ENCODE measurements at places on chromosomes 13 and 19. TPM values are rescaled to one million over a fixed set of nuclear protein-coding genes. Genes with fewer than 3 reads are reported as not detected.

Gene CCL25
- not detected for total RNA-seq

GRCh38 chr19:13965926-13966683, 13.8 kb downstream of the DCAF15 start:
- no peak for DNase-seq

- DNase-seq: no peak
Measured at GRCh38 chr13:92514420-92515125, 712.0 kb upstream of the GPC6 start.

DNA sequence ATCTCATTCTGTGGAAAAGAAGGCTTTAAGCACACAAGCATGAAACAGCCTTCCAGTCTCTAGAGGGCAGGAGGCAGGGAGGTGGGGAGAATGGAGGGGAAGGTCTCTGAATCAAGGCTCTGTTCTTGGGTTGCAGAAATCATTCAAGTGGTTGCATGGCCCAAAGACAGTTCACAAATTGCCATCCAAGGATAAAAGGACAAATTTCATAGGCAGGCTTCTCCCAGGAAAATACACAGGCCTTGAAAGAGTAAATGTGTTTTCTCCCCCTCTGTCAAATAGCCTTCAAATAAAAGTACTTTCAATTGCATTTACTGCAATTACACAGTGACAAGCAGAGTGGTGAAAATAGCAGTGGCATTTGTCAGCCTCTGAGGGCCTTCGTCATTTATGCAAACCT, 450.8 kb downstream of the DCT start:
- DNase-seq: no peak

DNA sequence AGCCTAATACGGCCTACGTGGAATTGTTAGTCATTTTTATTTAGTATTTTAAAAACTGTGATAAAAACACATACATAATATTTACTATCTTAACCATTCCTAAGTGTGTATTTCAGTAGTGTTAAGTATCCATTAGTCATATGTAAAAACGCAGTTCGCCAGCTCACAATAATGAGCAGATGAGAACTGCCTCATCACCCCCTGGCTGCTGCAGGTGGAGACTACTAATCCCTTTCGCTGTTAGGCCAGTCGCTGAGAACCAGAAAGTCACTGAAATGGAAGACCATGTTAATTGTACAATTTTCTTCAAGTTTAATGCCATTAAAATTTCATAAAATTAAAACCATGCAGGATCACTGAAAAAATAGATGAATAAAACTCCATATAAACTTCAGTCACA, 1.6 kb downstream of the ESD start:
- DNase-seq: no peak

Gene SERPINE3
- total RNA-seq: not detected

- no peak for DNase-seq
Measured at GRCh38 chr19:53545271-53546065, 7.5 kb downstream of the ZNF331 start.

Gene INSL3
- 2.7 TPM for total RNA-seq

Gene FGF22
- total RNA-seq: 2.4 TPM

Gene FAM187B
- total RNA-seq: not detected

DNA sequence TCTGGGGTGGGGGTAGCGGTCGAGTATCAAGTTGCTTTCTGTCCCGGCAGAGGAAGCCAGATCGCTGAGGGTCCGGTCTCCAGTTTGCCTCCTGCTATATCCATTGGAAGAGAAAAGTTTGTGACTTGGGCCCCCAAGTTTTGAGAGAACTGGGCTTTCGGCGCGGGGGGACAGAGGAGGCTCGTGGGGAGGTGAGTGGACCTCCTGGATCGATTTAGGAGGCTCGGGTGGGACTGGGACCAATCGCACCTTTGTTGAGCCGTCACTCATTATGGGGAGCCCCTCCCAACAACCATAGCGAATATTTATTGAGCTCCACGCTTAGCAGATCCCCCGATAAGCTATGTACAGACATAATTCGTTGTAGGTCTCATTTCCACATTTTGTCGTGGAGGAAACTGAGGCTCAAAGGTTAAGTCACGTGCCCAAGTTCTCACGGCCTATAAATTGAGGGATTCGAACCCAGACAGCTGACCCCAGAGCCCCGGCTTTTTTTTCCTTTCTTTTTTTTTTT, 909 bp downstream of the RFXANK start:
- no peak for DNase-seq

DNA sequence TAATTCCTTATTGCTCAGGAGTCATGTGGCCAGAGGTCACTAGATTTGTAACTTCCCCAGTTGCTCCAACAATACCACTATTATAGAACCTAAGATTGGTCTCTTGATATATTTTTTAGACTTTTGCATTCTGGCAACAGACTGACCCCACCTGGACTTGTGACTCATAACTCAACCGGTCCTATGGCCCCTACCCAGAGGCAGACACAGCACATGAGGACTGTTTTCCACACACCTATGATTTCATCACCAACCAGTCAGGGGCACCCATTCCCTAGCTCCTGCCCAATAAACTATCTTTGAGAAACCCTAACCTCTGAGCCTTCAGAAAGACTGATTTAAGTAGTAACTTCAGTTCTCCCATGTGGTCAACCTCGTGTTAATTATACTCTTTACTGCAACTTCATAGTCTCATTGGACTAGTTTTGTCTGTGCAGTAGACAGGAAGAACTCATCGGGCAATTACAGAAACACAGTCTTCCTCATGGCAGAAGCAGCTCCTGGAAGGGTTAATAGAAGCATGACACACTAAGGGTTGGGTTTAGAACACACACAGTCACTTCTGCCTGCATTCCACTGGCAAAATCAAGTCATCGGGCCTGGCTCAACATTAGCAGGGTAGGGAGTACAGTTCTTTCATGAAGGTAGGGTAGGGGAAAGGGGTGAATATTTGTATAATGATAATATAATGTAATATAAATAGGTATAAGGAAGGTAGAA, 251.8 kb downstream of the UQCRFS1 start:
- no peak for DNase-seq

DNA sequence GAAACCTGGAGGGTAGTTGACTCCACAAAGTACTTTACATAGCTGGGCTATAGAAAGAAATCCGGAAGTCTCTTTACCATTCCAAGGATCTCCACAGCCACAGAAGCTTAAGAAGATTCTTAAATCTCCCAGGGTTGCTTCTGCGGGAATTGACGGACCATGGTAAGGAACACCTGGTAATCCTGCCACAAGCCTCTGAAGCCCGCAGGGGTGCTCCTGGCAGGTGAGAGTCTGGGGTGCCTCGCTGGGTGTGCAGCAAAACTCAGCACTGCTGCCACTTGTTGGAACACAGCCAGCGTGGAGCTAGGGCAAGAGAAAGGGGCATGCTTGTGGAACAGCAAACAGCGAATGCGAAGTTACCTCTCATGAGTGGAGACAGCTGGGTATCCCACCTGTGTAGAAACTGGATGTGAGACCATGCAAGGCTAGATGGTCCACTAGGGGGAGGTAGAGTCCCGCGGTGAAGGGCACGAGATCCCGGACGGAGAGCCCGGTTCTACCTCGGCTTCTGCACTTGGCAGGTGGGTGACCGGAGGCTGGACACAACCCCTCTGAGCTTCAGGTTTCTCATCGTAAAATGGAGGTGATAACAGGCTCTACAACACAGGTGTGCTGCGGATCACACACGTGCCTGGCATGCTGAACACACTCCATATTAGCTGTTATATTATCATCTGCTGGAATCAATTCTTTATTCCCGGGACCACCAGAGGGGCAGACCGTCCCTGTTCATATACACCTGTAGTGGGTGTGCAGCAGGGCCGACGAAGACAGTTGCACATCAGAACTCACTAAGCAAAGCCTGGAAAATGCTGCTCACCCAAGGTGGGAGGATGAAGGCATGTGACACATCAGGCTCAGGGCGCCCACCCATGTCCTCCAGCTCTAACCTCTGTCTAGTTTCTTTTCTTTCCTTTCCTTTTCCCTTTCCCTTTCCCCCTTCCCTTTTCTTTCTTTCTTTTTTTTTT, 24.1 kb upstream of the UBAC2 start:
- peak; percentile 82 for DNase-seq

Gene EFNA2
- total RNA-seq: not detected

Gene ZNF550
- 51.1 TPM for total RNA-seq

DNA sequence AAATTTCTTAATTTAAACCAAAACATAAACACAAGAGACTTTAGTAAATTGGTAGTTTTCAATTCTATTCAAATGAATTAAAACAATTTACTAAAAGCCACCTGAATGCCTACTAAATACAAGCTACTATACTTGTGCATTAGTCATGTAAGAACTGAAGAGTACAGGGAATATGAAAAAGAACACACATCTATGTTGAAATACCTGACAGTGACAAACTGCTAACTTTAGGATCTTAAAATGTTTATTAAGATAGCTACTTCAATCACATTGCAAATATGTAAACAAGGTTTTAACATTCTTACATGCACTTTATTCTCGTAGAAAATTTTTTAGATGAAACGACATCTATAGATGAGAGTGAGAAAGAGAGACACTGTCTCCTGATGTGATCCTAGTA, 4.1 kb downstream of the SPRYD7 start:
- DNase-seq: no peak

DNA sequence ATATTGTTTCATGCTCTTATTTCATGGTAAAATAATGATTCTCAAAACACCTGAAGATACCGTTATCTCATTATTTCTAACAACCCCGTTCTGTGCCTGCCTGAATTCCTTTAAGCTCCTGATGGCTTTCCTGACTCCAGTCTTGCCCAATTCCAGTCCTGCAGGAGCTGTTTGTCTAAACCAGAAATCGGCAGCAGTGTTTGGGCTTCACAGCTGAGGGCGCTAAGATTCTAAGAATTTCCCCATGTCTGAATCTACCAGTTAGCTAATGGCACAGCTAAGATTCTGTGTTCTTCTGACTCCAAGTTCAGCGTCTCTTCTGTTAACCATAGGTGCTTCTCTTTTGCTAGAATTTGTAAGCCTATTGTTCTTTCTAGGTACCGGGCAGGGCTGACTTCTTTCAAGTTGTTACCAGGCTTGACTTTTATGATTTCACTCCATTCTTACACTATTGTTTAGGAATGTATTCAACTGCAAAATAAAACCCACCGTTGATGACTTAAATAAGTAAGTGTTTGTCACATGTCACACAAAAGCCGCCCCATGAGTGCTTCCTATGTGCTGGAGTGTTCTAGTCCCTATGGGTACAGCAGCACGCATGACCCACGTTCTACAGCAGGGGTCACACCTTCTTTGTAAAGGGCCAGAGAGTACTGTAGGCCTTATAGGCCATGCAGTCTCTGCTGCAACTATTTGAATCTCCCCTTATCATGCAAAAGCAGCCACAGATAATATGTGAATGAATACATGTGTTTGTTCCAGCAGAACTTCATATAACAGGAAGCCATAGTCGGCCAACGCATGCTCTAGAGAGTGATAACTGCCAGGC, 168.3 kb upstream of the RNF113B start:
- peak; percentile 0 for DNase-seq

DNA sequence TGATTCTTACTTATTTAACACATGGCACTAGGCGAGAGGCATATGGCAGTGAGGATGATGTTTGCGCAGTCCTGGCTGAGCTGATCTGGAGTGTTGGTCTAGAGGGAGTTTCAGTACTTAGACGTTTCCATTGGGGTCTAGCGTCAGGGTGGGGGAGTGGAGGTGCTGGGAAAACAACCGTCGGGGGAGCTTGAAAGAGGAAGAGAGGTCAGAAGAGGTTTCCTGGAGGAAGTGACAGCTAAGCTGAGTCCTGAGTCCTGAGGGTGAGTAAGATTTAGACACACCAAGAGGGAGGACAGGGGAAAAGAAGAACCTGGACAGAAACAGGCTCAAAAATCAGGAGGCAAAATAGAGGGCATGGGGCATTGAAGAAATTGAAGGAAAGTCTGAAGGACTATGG, 81.4 kb downstream of the ALOX5AP start:
- no peak for DNase-seq

DNA sequence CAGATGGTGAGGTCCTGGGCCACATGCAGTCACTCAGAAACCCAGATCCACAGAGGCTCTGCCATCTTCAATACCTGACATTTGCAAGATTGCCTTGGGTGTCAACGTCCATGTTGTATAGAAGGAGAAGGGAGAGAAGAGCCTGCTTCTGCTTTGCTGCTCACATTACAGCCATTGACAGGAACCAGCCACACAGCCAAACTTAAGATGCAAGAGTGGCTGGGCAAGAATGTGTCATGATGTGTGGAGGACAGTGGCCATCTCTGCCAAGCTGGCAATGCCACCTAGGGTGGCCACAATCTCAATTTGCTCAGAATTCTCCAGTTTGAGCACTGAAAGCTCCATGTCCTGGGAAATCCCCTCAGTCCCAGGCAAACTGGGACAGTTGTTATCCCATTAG, 25.9 kb upstream of the SERPINE3 start:
- DNase-seq: no peak

Measured in naive thymus-derived CD8-positive, alpha-beta T cell (primary cell).